ENCODE measurements at places on chromosomes 4 and X. TPM values are rescaled to one million over a fixed set of nuclear protein-coding genes. Genes with fewer than 3 reads are reported as not detected.

DNA sequence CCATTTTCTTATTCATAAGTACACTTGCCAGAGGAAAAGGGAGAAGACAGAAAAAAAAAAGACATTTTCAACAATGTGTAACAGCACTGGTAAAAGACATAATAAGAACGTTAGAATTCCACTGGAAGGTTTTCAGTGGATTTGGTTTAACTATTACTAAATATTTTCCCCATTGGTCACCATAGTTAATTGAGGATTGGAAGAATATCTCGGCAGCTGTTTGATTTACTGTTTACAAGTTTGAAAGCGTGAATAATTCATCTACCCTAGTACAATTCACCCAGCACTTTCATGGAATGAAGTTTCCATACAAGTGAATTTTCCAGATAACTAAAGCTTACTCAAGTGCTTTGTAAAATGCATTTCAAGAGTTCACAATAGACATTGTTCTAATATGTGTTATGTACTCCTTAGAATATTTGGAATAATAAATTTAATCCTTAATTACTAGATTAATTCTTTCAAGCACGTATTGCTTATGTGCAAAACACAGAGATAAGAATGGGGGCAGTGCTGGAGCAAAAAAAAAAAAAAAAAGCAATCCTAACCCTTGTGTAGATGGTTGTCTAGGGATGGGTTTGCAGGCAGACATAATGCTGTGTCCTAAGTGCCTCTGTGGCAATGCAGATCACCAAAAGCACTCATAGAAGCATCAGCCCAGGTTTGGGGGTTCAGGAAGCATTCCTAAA lies 57.1 kb downstream of the ENPEP start:
- DNase-seq: no peak

DNA sequence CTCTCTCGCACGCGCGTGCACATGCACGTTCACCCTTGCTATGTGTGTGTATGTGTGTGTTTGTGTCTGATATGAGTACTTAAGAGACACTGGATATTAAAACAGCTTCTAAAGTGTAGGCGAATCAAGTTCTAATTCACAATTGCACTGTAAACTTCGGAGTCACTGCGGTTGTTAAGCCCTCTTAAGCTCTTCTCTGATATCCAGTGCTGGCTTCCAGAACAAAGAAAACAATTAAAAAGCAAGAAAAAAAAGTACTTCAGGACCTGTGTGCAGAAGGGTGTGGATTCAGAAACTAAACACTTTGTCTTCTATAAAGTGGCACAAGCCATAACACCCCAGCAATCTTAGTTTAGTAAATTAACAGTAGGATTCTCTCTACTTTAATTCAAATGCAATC lies 300.2 kb downstream of the PCDH7 start:
- no peak for DNase-seq

DNA sequence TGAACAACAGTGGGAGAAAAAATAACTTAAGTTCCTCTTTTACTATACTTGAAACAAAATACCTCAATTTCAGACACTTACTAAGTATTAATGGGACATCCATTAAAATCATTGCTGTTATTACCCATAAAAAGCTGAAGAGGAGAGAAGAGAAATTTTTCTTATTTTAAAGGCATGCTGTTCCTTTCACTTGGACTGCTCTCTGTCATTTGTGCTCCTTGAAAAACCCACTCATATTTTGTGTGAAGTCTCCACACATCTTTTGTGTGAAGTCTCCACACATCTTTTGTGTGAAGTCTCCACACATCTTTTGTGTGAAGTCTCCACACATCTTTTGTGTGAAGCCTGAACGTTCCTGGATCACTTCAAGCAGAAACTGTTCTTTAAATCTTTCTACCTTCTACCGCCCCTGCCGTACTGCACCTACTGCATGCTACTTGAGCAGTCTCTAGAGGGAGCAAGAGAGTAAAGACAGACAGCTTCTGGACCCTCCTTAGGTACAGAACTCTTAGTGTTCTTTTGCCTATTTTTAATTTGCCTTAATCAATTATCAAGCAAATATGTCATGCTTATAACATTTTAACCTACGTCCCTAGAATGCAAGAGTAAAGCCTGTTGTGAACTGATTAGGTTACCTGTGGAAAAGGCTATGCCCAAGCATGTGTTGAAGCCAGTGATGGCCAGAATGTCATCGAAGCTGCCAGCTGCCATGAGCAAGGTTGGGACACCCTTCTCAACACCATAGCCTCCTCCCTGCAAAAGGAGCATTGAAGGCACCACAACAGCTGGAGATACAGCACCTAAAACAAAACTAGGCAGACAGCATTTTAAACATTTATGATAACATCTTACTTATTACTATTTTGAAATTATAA lies 27.1 kb upstream of the SLC9B1 start:
- DNase-seq: peak; percentile 16

- no peak for DNase-seq
Observed at GRCh38 chrX:37783305-37783704, 3.4 kb downstream of the CYBB start.

- DNase-seq: no peak
Observed at GRCh38 chrX:78331708-78332107, 4.3 kb upstream of the CYSLTR1 start.

Gene XAGE3
- 0.74 TPM for polyA plus RNA-seq

Gene CT47B1
- polyA plus RNA-seq: not detected

DNA sequence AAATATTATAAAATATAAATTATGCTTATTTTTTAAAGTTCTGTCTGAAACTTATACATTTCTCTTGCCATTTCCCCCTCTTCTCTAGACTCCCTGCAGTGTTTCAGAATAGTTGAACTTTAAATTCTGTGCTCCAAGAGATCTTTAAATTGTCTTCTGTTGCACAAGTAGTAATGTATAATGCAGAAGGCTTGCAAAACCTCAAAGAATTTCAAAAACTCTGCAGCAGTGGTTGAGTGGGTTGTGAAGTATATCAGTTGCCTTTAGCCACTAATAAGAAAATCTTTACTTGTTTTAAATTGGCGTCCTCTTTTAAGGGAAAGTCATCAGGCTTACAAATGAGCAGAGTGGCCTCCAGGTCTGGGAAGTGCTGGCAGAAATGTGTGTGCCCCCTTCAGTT lies 1153.3 kb upstream of the PABPC4L start:
- DNase-seq: no peak

Gene KCND1
- 2.5 TPM for polyA plus RNA-seq

DNA sequence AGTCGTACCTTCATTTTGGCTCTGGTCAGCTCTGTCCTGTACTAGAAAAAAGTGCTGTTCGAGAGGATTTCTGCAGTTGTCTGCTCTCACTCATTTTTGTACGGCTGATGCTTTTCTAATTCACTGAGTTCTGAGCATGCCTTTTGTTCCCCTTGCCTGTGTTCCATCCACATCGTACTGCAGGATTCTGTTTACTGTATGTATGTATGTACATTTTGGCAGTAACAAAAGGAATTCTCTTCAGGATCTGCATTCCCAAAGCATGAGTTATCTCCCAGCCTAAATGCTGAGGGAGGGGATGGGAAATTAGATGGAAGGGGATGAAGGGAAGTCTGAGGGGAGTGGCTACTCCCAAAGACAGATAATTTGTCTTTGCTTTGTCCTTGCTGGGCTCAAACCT lies 87.6 kb downstream of the GBA3 start:
- no peak for DNase-seq

Gene TCEAL4
- 96.5 TPM for polyA plus RNA-seq

GRCh38 chrX:70979136-70979762 lies 48.4 kb upstream of the SLC7A3 start:
- DNase-seq: no peak

DNA sequence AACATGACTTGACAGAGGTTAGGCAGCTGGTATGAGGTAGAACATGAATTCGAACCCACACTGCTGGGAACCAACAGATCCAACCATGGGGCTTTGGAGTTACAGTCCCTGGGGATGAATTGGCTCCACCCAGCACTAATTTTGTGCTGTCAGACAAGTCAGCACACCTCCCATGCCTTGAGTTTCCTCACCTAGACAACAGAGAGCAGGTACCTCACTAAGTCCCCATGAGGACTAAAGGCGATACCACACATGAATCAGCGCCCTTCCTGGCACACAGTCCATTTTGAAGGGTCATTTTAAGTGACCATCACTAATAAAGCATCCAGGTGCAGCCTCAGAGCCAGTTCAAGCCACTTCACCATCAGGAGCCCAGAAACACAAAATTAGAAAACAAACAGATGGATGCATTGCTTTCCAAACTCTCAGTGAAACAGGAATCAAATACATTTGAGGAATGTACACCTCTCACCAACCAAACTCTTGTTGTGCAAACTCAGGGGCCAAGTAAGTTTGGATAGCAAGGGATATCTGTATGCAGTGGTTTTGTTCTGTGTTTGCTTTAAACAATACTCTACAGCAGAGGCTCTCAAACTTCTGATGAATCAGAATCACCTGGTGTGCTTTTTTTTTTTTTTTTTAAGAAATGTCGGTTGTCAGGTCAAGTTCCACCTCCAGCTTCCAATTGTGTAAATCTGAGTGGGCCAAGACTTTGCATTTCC lies 10.1 kb downstream of the IDS start:
- no peak for DNase-seq

DNA sequence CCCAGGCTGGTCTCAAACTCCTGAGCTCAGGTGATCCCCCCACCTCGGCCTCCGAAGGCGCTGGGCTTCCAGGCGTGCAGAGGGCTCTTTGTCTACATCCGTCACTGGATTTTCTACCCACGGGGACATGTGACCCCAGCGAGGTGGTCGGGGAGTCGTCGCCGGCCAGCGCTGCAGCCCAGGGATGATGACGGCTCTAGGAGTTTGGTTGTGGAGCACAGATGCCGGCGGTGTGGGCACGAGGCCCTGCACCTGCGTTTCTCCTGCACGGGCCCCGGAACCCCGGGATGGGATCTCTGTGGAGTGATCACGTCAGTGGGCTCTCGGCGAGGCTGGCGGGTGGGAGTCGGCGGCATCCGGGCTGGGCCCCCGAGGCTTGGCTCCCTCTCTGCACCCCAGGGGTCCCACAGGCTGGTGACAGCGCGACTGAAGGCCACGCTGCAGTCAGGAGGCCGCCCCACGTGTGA lies 9.1 kb upstream of the GTPBP6 start:
- DNase-seq: no peak

GRCh38 chr4:47639531-47639930 lies 154.5 kb downstream of the ATP10D start:
- no peak for DNase-seq

GRCh38 chr4:173501592-173502150 lies 28.4 kb downstream of the HAND2 start:
- no peak for DNase-seq

GRCh38 chrX:148914783-148915182 lies 414.4 kb downstream of the AFF2 start:
- no peak for DNase-seq

Gene XAGE1A
- not detected for polyA plus RNA-seq

GRCh38 chrX:113726009-113726408 lies 857.9 kb upstream of the HTR2C start:
- no peak for DNase-seq

DNA sequence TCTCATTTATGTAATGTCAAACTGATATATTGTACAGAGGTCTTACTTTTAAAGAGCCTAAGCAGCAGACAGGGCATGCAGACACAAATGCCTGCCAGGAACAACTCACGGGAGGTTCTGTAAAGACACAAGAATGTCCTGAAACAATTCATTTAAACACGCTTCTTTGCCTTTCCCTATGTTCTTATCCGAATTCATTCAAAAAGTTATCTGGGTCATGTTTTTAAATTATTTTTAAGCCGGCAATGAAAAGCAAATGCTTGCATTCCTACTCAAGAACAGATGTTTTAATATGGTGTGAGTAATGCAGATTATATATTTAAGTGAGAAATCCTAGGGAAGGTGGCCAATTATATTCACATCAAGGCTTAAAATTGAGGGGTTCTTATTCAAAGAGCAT lies 192.6 kb downstream of the PDGFC start:
- DNase-seq: no peak

Gene XG
- 4.6 TPM for polyA plus RNA-seq

DNA sequence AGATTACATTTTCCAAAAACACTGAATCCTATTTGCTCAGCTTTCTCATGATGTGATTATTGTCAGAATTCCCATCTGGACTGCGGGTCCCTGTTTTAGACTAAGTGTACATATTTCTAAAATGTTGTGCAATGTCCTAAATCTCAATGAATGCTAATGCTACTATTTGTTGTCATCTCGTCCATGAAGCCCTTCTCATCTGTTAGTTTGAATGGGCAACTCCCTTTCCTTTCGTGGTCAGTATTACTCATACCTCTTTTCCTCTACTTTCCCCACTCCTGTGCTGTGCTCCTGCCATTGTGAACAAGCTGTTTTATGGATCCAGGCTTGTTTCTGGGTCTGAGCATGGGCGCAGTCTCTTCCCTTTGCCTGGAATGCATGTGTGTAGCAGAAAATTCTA lies 91.0 kb downstream of the MID1 start:
- no peak for DNase-seq

- no peak for DNase-seq
Observed at GRCh38 chr4:25857403-25857802, 5.4 kb downstream of the SEL1L3 start.

DNA sequence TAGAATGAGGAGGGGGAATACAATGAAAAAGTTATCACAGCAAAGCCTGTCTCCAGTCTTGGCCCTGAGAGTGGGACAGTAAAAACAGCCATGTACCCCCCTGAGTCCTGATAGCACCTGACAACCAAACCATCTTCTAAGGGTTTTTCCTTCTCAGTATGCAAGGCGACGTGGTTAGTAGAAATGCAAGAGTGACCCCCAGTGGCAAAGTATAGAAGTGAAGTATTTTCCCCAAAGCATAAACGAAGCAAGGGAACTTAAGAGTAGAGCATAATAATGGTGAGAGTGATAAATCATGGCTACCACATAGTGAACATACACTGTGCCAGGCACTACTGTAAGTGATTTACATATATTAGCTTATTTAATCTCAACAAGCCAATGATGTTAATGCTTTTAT lies 52.8 kb downstream of the FAM47C start:
- peak; percentile 4 for DNase-seq

DNA sequence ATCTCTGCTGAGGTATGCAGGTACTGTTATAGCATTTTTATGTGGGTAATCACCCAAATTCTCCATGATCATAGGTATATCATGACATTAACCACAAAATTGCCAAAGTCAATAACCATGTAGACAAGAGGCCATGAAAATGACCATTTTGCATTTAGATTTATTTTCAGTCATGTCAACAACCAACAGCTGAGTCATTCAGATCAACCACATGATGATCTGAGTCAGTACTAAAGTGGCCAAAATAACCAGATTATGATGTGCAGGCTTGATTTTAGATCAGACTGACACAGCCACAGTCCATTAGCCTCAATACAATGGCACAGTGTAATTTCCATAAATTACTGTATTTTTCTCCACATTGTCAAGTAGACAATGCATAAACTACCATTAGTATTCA lies 240.5 kb downstream of the GRIA3 start:
- no peak for DNase-seq

- DNase-seq: no peak
Observed at GRCh38 chr4:113952452-113953029, 26.9 kb downstream of the ARSJ start.

GRCh38 chrX:150536455-150537116 lies 31.8 kb upstream of the MTM1 start:
- no peak for DNase-seq

Gene NELFA
- 17.7 TPM for polyA plus RNA-seq

GRCh38 chr4:169998981-169999380 lies 27.2 kb downstream of the MFAP3L start:
- no peak for DNase-seq

Data from muscle of arm (tissue), 14 donors.